AG04449 (cell line): ENCODE measurements at places on chromosomes 5 and 9.

GRCh38 chr9:4297151-4297785, 2.6 kb downstream of the GLIS3 start:
- DNase-seq, result no peak

- DNase-seq, result no peak
Measured at GRCh38 chr5:77129391-77129990, 42.4 kb upstream of the ZBED3 start.

- DNase-seq, result no peak
Measured at GRCh38 chr9:123960965-123961364, 31.0 kb upstream of the DENND1A start.

GRCh38 chr5:106306313-106307028, 1364.3 kb downstream of the EFNA5 start:
- no peak for DNase-seq

DNA sequence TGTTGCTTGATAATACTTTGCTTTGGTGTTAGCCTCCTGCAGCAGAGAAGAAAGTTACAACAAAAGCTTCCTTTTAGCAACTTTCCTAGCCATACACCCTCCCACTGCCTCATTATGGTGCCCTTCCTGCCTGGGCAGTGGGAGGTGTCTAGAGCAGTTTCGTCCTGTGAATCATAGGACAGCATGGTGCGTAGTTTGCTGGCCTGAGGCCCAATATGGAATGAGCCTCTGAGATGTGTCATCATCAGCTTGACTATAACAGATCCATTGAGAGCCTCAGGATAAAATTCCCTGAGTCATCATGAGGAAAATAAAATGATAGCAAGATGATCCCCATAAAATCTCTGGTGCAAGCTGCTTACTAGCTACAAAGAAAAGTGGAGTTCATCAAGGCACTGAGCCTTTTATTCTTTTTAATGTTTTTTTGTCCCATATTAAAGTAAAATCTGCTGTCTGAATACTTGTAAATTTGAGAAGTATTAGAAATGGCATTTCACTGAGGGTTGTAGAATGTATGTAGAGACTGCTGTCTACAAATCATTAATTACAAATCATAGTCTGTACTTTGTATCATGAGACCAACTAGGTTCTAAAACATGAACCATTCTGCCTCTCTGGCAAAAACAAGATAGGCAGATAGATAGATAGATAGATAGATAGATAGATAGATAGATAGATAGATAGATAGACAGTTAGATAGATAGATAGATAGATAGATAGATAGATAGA, 303.0 kb upstream of the PDE4D start:
- DNase-seq, result peak; percentile 91

- DNase-seq, result no peak
Measured at GRCh38 chr9:128249908-128250838, 25.6 kb downstream of the GOLGA2 start.
